ENCODE measurements at places on chromosomes 7 and 10. TPM values are rescaled to one million over a fixed set of nuclear protein-coding genes. Genes with fewer than 3 reads are reported as not detected.

Gene CASP7
- 21.2 TPM for total RNA-seq

Gene LRRD1
- total RNA-seq: not detected

Gene CALHM1
- total RNA-seq: 0.16 TPM

Gene PCLO
- total RNA-seq: 5.2 TPM

Gene RAB19
- total RNA-seq: 9.5 TPM

Gene NPFFR1
- 0.03 TPM for total RNA-seq

Gene PRPF18
- 9.8 TPM for total RNA-seq

Gene UNCX
- not detected for total RNA-seq

Gene PTPN12
- total RNA-seq: 16.0 TPM

Gene NXPH1
- total RNA-seq: not detected

Gene CTNNA3
- 0.41 TPM for total RNA-seq

Gene INSYN2A
- not detected for total RNA-seq

Gene EVX1
- not detected for total RNA-seq

Gene FAM25C
- total RNA-seq: not detected

Gene LFNG
- total RNA-seq: 66.8 TPM

Gene LIPK
- not detected for total RNA-seq

Gene SPAG6
- 0.14 TPM for total RNA-seq

Gene CACNB2
- 7.0 TPM for total RNA-seq

Gene SPDYE8
- not detected for total RNA-seq

Gene STEAP1B
- not detected for total RNA-seq

Gene PPP1R3C
- 27.5 TPM for total RNA-seq

Gene ANKRD61
- not detected for total RNA-seq

Gene ARHGAP22
- total RNA-seq: 6.0 TPM

Gene ADARB2
- total RNA-seq: 2.0 TPM

Gene ACTL6B
- total RNA-seq: 0.64 TPM

Gene SPDYE6
- total RNA-seq: not detected

Gene PRLHR
- total RNA-seq: not detected

Gene DYDC2
- total RNA-seq: 0.44 TPM

Gene EGR2
- total RNA-seq: 2.7 TPM

Gene CADPS2
- total RNA-seq: 19.9 TPM

Gene SLC13A1
- total RNA-seq: 0.09 TPM

Gene IKZF1
- total RNA-seq: 8.1 TPM

Gene CPED1
- 2.5 TPM for total RNA-seq

Gene PLAU
- 10.5 TPM for total RNA-seq

Gene NYAP1
- total RNA-seq: 0.55 TPM

Gene ARHGAP12
- 24.2 TPM for total RNA-seq

Gene PAX2
- 0.23 TPM for total RNA-seq

Gene GNAT3
- 1.2 TPM for total RNA-seq

Gene CH25H
- total RNA-seq: 0.70 TPM

Gene FAM20C
- total RNA-seq: 9.8 TPM

Gene TAS2R3
- 1.3 TPM for total RNA-seq

Gene GRM8
- 0.88 TPM for total RNA-seq

Gene SPDYE16
- 0.37 TPM for total RNA-seq

Gene APBB1IP
- 1.7 TPM for total RNA-seq

Gene UTF1
- not detected for total RNA-seq
